ENCODE measurements at places on chromosomes 6 and 20.

DNA sequence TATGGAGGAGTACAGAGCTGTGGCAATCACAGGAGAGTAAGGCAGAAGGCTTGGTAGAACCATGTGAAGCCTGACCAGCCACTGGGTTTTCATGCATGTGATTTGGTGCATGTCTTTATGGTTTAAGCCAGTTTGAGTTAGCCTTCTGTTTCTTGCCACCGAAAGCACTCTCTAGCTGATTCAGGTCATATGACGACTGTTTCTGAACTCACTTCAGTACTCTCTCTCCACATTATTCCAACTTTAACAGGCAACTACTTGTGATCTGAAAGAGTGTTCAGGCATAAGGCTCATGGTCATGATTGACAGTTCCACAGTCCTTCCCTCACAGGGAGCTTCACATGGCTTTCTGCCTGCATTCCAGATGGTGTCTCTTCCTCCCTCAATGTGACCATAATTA is 63.3 kb upstream of the TAB2 start:
- DNase-seq, result no peak

GRCh38 chr6:138278326-138278725 is 60.0 kb upstream of the PBOV1 start:
- peak; percentile 29 for DNase-seq

- no peak for DNase-seq
Measured at GRCh38 chr6:44558024-44558831, 170.7 kb downstream of the CDC5L start.

GRCh38 chr6:89368107-89368506 is 15.6 kb upstream of the UBE2J1 start:
- DNase-seq, result peak; percentile 54

GRCh38 chr6:166637812-166638572 is 10.9 kb upstream of the RPS6KA2 start:
- no peak for DNase-seq
